ENCODE measurements at places on chromosomes 16 and 17. TPM values are rescaled to one million over a fixed set of nuclear protein-coding genes. Genes with fewer than 3 reads are reported as not detected.

DNA sequence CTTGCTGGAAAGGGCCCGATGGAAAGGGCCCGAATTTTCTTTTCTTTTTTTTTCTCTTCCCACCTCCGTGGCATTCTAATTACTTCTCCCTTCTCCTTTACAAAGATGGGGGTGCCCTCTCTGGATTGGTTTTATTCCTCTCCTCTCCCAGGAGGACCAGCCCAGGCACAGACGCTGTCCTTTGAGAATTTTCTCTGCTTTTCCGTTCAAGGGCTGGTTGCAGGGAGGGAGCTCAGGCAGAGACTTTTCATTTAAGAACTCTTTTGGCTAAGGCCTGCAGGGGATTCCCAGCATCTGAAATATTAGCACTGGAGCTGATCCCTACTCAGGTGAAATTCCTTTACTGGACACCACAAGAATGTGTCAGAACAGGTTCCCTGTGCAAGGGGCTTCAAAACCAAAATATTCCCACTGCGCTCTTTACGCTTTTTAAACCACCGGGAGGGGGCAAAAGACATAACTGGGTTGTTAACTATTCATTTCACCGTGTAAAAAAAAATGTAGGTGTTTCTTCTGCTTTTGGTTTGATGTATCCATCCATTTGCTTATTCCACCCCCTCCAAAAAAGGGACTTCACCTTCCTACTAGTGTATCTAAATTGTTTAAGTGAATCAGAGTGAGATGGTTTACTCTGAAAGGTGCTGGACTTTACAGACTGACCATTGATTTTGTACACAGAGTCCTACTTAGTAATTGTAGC is 1.4 kb downstream of the NFAT5 start:
- no peak for DNase-seq

DNA sequence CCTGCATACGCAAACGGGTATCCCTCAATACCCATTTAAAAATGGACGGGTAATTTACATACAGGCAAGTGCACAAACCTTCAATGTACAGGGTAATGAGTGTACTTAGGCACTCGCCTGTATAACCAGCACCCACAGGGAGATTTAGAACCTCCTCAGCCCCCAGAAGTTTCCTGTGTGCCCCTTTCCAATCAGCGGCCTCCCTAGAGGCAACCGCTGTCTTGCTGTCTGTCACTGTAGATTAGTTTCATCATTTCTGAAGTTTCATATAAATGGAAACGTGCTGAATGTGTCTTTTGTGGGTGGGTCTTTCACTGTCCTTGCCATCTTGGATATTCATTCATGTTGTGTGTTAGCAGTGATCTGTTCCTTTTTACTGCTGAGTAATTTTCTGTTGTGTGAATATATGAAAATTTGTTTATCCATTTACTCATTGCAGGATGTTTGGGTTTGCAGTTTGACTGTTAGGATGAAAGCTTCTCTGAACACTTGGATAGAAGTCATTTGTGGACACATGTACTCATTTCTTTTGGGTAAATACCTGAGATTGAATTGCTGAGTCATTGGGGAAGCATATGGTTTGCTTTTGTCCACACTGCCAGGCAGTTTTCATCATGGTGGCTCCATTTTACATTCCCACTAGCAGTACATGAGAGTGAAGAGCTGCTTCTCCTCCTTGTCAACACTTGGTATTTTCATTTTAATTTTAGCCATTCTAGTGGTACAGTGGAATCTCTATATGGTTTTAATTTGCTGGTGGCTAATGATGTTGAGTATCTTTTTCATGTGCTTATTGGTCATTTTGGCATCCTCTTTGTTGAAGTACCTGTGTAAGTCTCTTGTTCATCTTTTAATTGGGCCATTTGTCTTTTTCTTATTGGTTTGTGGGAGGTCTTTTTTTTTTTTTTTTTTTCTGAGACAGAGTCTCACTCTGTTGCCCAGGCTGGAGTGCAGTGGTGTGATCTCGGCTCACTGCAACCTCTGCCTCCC is 2.1 kb upstream of the ADCY7 start:
- DNase-seq, result no peak

- DNase-seq, result no peak
Measured at GRCh38 chr16:75025761-75026160, 26.9 kb downstream of the ZNRF1 start.

- peak; percentile 34 for DNase-seq
Measured at GRCh38 chr17:534071-534691, 180.5 kb downstream of the VPS53 start.

DNA sequence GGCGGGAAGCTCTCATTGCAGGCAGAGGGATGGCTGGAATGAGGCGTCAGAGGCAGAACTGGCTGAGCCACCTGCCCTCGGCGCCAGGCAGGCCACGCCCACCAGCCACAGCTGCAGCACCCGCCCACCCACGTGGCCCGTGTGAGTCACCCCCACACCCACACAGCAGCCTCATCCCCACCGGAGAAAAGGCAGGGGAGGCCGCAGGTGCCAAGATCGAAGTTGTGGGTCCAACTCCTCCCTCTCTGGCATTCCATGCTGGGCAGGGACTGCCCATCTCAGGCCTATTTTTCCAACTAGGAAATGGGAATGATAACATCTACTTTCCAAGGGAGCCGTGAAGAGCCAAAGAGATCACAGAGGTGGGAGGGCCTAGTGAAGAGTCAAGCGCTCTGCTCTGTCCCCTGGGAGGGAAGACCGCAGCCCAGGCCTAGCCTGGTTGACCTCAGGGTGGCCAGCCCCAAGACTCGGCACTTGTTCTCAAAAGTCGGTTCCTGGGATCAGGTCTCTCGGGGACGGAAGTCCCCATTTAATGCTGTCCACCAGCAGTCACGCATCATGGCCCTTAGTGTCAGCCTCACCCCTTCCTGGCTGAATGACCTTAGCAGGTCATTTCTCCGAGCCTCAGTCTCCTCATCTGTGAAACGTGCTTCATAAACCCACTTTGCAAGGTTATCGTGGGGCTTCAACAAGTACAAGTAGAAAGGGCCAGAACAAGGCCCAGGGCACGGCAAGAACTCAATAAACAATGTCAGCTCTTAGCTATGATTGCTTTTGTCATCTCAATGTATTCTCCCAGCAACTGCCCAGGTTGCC is at the start of gene TRPV3:
TRPV3 (minus strand) TSS at position 45 of the 816 bp plus-strand sequence. CDS start 2,962 bp downstream, outside the sequence.
- DNase-seq, result no peak

DNA sequence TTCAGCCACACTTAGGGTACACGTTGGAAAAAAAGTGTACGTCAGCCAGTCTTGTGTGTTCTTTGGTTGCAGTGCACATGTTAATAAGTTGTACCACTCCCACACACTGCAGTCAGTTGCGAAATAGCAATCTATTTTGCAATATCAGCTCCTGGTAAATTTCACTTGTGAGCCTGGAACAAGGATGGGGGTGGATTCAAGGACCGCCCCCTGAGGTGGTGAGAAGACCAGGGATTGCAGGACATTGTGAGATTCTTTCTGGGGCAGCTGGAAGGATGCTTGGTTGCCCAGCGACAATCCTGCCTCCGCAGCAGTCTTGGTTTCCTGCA is 78.6 kb upstream of the ZFHX3 start:
- DNase-seq, result no peak

- no peak for DNase-seq
Measured at GRCh38 chr16:1441391-1441829, 2.9 kb downstream of the CCDC154 start.

GRCh38 chr17:45867171-45867570 is 22.5 kb downstream of the SPPL2C start:
- DNase-seq, result no peak

GRCh38 chr17:33473061-33473460 is 180.0 kb upstream of the ASIC2 start:
- DNase-seq, result no peak

DNA sequence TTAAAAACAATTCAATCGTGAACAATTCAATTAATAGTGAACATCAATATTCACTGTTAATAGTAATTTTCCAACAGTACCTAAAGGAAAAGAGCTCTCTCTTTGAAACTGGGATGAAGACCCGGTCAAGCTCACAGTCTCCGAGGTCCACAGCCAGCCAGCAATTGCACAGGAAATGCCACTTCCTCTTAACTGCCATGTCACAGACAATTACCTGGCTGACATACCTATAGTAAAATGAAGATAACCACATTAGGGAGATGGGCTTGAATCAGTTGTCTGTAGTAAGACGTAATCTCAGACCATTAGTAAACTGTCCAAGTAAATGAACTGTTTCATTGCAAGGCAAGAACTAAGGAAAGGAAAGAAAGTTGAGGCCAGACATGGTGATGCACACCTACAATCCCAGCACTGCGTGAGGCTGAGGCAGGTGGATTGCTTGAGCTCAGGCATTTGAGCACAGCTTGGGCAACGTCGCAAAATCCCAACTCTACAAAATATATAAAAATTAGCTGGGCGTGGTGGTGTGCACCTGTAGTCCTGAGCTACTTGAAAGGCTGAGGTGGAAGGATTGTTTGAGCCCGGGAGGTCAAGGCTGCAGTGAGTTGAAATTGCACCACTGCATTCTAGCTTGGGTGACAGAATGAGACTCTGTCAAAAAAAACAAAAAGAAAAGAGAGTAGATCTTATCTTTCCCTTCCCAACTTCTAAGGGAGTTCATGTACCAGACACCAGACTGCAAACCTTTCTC is 36.9 kb downstream of the PKD1L3 start:
- DNase-seq, result no peak

The SEZ6 gene
- not detected for total RNA-seq

The ZG16B gene
- total RNA-seq, result not detected

The HEATR9 gene
- total RNA-seq, result not detected

The RNU2-1 gene
- total RNA-seq, result 404 TPM

The NHLRC4 gene
- total RNA-seq, result 0.73 TPM

The KRTAP3-1 gene
- total RNA-seq, result not detected

The BTBD17 gene
- not detected for total RNA-seq

The HEATR3 gene
- total RNA-seq, result 12.3 TPM

The VTN gene
- total RNA-seq, result 120 TPM
